ENCODE measurements at places on chromosomes 6 and 20.

- DNase-seq, result no peak
Measured at GRCh38 chr20:58639182-58640146, 11.6 kb upstream of the STX16 start.

DNA sequence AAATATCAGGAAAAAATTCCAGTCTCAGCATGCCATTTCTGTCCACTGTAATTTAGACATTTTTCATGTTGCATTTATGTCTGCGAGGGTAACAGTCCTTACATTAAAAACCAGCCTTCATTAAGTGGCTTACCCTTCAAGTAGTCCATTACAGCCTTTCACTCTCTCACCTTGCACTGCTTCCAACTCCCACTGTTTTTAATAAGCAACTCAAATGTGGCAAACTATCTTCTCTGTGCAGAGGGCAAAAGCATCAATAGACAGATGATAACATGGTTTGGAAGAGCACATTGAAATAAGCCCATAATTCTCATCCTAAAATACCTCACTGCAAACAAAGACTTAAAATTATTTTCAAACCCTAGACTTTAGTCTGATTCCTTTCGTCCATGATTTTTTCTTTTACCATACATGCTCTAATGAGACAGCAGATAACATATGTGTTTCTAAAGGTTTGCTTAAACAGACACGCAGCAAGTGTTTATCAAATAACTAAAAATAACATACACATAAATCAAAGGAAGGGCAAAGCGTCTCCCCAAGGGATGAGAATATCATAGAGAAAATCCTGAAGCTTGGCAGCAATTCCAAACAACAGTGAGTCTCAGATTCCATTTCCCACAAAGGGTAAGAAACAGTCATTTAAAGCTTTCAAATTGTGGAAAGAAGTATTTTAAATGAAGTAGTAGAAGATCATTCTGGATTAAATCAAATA lies 130.4 kb downstream of the PTPRK start:
- DNase-seq, result no peak

- no peak for DNase-seq
Measured at GRCh38 chr6:23977706-23978105, 148.3 kb upstream of the NRSN1 start.

GRCh38 chr6:24497254-24497970 lies 2.6 kb downstream of the ALDH5A1 start:
- DNase-seq, result no peak

DNA sequence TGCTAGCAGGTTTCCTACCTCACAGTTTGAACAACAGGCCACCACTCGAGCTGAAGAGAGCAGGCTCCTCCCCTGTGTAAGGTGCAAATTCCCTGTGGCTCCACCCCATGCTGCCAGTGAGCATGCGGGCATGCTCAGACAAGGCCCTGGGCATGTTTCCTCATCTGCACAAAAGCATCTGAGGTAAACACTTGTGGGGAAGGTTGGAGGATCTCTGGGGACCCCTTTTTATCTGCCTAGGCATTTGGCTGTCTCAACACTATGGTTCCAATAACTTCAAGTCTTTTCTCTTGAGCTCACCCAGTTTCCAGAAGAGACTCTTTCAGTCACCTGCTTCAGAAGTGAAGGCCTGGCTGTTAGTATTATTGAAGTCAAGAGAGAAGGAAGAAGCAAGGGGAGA lies 9.4 kb downstream of the C6orf58 start:
- no peak for DNase-seq

- DNase-seq, result no peak
Measured at GRCh38 chr6:26195376-26195923, 108.2 kb downstream of the HFE start.

DNA sequence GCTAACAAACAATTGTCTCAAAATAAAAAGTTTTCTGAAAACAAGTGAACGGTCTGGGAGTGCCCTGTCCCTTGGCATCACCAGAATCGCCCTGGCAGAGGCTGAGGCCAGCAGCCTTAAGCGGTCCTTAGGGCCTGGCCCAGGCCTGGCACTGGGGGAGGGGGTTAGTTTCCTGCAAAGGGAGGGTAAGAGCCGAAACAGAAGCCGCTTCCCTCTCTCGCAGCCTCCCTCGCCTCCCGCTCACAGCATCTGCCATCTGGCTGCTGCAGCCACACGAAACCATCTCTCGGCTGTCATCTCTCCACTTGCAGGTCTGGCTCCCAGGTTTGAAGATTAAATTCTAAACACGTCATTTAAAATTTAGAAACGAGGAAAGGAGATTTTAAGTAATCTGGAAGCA lies 31.5 kb downstream of the PMEPA1 start:
- no peak for DNase-seq

DNA sequence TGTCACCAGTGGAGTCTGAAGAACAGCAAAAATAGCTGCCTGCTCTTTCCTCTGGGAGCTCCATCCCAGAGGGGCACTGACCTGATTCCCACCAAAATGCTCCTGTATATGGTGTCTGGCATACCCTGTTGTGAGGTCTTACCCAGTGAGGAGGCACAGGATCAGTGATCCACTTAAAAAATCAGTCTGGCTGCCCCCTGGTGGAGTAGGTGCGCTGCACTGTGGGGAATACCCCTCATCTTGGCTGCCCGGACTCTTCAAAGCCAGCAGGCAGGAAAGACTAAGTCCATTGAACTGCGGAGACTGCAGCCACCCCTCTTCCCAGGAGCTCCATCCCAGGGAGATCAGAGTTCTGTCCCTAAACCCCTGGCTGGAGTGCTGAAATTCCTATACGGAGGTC lies 230.9 kb upstream of the HTR1E start:
- no peak for DNase-seq

- DNase-seq, result no peak
Measured at GRCh38 chr6:166415833-166416347, 33.1 kb upstream of the MPC1 start.

GRCh38 chr6:41093729-41094128 lies 21.0 kb downstream of the NFYA start:
- no peak for DNase-seq

DNA sequence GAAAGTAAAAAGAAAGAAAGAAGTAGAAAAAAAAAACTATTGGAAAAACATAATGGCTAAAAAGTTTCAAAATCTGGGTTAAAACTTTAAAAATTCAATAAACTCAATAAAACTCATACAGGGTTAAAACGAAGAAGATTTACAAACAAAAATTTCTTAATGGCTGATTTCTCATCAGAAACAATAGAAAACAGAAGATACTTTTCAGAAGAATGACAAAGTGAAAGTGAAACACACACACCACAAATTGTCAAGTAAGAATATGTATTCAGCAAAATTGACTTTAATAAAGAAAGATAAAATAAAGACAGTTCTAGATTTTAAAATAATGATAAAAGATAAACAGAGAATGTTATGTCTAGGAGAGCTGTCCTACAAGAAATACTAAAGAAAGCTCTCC lies 618.9 kb upstream of the GJE1 start:
- no peak for DNase-seq

GRCh38 chr20:5928836-5929715 lies 21.3 kb downstream of the TRMT6 start:
- no peak for DNase-seq

- no peak for DNase-seq
Measured at GRCh38 chr6:3640868-3641267, 110.6 kb downstream of the PXDC1 start.

- no peak for DNase-seq
Measured at GRCh38 chr6:53216301-53216700, 67.7 kb upstream of the GCM1 start.

- no peak for DNase-seq
Measured at GRCh38 chr20:50037123-50037522, 54.3 kb downstream of the SNAI1 start.

GRCh38 chr6:70299456-70299855 lies 3.4 kb downstream of the COL9A1 start:
- peak; percentile 17 for DNase-seq

- no peak for DNase-seq
Measured at GRCh38 chr20:2585811-2586210, 49.4 kb downstream of the TMC2 start.

DNA sequence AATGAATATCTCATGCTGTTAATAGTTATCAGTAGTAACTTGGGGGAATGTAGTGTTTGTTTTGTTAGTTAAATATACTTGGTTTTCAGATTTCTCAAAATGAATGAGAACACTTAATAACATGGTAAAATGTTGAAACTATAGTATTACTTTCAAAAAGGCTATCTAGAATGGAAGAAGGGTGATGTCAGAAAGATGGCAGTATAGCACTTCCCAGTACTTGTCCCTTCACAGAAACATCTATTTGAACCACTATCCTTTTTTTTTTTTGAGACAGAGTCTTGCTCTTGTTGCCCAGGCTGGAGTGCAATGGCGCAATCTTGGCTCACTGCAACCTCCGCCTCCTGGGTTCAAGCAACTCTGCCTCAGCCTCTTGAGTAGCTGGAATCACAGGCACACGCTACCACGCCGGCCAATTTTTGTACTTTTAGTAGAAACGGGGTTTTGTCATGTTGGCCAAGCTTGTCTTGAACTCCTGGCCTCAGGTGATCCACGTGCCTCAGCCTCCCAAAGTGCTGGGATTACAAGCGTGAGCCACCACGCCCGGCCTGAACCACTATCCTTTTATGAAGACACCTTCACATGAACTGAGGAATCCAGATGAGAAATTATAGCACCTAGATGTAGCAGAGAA lies 4.7 kb upstream of the ECHDC1 start:
- DNase-seq, result no peak

DNA sequence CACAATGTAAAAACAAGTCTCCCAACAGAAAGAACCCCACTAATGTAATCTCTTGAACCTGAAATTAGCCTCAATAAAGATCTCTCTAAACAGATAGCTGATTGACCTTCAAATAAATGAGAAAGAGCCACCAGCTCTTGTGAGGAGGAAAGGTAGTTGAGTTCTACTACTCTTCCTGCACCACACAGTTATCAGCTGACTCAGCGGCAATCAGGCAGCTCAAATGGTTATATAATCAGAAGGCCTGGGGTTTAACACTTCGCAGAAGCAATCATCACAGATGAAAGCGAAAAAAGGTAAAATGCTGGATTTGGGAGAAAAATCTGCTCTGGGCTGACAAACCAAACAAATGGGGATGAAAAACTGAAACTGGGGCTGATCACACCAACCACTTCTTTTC lies 91.8 kb downstream of the CHD6 start:
- DNase-seq, result no peak

GRCh38 chr6:150249261-150249660 lies 106.4 kb downstream of the PPP1R14C start:
- DNase-seq, result no peak

- DNase-seq, result no peak
Measured at GRCh38 chr20:15889514-15890256, 683.6 kb downstream of the KIF16B start.

- DNase-seq, result no peak
Measured at GRCh38 chr6:34543421-34543820, 12.7 kb downstream of the SPDEF start.

GRCh38 chr6:140932909-140933308 lies 1199.8 kb upstream of the GJE1 start:
- DNase-seq, result no peak

GRCh38 chr6:93575495-93576267 lies 156.3 kb upstream of the EPHA7 start:
- no peak for DNase-seq

- no peak for DNase-seq
Measured at GRCh38 chr6:91705646-91706045, 1118.8 kb upstream of the MAP3K7 start.

DNA sequence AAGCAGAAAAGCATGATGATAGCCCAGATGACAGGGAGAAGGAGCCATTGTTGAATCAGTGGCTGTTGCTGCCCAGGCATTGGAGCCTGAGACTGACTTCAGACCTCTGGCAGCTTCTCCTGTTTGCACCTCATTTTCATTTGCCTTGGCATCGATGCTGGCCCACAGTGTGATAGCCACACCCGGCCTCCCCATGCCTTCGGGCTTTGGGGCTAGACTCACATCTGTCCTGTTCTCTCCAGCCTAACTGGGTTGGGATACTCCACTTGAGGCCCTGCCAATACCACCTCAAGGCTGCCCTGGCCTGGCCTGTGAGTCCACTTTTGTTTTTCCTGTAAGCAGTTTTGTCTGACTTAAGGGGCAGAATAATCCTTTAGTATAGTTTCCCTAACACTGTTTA lies 140.4 kb downstream of the UST start:
- no peak for DNase-seq

DNA sequence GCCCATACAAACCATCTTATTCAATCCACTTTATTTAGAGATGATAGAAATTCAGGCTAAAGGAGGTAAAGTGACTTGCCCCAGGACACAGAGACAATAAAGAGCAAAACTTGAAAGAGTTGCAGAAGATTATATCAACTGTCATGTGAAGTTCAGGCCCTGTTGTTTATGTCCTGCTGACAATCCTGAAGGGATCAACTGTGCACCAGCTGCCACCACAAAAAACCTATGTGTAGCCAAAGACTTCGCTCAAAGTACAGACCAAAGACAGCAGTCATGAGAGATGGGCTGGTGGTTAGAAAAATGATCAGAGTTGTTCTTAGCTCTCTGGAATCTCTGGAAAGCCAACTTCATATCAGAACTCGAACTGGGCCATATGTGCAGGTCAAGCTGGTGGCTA lies 16.0 kb upstream of the CITED2 start:
- no peak for DNase-seq

DNA sequence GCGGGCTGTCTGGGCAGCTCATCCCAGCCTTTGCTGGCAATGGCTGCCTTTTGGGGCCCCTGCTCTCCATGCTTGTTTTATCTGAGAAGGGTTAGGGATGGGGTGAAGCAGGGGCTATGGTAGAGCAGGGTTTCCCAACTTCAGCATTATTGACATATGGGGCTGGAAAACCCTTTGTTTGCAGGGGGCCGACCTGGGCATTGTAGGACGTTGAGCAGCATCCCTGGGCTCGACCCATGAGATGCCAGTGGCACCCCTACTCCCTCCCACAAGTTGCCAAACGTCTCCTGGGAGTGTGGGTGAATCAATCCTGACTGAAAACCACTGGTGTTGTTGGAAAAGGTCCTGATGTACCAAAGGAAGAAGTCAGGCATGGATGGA lies 56.9 kb downstream of the KCNK5 start:
- no peak for DNase-seq

GRCh38 chr6:146305092-146305491 lies 238.5 kb upstream of the RAB32 start:
- DNase-seq, result no peak
